Esophagus squamous epithelium (tissue), 5 donors: ENCODE measurements at places on chromosomes 13 and 19. TPM values are rescaled to one million over a fixed set of nuclear protein-coding genes. Genes with fewer than 3 reads are reported as not detected.

CEACAM5 gene
- 280 TPM for total RNA-seq

PRTN3 gene
- total RNA-seq = not detected

NPAS1 gene
- total RNA-seq = 1.1 TPM

FCER2 gene
- total RNA-seq = not detected

SHISA7 gene
- not detected for total RNA-seq

ZNF835 gene
- 3.9 TPM for total RNA-seq

LGI4 gene
- total RNA-seq = 1.3 TPM

GRCh38 chr13:114118511-114119123, 13.8 kb downstream of the RASA3 start:
- DNase-seq = no peak

GRCh38 chr13:39685652-39686051, 30.2 kb downstream of the COG6 start:
- DNase-seq = no peak

DNA sequence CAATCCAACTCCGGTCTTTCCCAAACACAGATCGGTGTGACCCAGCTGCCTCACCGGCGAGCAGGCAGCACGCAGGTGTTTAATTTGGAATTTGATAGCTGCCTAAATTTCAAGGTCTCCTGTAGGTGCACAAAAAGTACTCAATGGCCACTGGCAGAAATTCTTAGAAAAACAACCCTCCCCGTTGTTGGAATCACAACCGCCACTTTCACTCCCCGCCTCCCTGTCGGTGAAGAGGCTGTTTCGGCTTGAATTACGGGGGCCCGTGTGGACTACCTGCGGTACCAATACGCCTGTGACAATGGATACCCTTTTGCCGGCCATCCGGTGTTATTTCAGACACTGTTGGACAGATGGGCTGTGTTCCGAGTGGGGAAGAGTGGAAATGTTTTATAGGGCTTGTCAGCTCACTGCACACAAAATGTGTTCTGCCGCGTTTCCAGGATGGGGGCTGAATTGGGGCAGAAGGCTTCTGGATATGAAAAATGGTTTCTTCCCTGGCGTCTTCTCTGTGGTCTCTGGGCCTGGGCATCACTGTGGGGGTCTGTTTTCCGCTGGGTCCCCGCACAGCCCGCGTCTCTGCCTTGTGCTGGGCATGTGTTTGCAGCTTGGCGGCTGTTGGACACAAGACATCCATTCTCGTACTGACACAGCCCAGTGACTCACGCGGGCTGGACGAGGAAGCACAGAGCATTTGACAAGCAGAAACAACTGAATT, 45.4 kb downstream of the ZIC5 start:
- DNase-seq = no peak

- no peak for DNase-seq
Observed at GRCh38 chr13:29564818-29565217, 30.7 kb downstream of the SLC7A1 start.

DNA sequence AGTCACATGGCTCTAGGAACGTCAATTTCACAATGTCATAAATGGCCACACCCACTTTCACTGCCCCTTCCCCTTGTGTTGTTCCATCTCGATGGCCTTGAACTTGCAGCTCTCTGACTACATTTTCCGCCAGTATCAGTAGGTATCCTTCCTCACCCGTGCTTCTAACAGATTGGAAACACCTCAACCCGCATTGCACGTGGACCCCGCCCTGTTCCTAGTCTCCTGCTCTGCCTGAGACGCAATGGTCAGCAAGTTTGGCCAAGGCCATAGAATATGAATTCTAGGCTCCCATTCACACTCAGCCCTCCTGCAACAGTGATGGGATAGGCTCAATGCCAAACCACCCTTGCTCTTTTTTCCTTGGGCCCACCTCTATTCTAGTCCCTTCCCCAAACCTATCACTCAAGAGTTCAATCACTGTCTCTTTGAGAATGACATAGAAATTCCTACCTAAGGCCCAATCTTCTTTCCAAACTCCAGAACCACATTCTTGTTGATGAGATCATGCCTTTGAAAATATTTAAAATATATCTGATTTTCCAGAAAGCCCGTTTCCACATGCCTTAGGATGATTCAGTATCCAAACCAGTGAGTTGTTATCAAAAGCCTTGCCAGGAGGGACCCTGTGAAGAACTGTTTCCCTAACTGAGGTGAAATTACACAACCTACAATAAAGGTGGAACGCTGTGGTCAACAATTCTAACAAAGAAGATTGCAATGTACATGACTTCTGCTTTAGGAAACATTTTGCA, 334.6 kb downstream of the MYO16 start:
- no peak for DNase-seq

DNA sequence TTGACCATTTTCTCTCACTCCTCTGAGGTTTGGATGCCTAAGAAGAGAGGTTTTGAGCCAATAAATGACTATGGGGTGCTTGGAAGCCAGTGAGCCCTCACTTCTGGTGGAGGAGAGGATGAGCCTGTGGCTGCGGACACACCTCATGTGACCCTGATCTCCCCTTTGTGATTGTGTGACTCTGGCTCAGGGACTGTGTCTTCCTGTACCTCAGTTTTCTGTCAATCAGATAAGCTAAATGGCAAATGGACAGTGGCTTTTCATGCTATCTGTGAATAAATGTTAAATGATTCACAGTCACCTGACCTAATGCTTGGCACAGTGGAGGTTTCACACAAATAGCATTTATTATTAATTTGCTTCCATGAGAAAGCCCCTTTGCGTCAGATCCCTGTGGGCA, 2.7 kb downstream of the PSG8 start:
- DNase-seq = no peak

- DNase-seq = no peak
Observed at GRCh38 chr13:21735701-21736401, 65.0 kb downstream of the FGF9 start.

- no peak for DNase-seq
Observed at GRCh38 chr13:43401361-43401760, 378.0 kb downstream of the DNAJC15 start.

DNA sequence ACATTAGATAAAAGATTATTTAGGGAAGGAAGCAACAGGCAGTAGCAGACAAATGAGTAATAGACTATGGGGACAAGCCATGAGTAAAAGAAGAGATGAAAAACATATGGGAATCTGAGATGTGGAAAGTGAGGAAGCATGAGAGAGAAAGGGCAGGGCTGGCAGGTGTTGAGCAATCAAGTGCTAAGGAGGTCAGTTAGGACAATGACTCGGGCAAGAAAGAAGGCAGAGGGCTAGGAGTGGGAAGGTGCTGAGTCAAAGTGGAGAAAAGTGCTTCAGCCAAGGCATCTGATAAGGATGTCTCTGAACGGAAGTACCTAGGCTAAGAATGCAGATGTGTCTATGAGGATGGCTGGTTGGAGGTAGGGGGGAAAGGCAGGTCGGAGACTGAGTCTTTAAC, 291.9 kb upstream of the HTR2A start:
- no peak for DNase-seq

DNA sequence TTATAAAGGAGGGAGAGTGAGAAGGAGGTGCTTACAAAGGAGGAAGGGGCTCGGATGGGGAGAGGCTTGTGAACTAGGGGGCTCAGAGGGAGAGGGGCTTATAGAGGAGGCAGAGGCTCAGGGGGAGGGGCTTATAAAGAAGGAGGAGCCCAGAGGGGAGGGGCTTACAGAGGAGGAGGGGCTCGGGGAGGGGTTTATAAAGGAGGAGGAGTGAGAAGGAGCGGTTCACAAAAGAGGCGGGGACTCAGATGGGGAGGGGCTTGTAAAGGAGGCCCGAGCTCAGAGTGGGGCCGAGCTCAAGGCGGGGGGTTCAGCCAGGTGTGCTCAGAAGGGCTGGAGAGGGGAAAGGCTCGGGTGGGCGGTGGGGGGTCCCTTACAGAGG, 500 bp downstream of the SMIM24 start:
- DNase-seq = no peak

- no peak for DNase-seq
Observed at GRCh38 chr19:49142866-49143335, 12.3 kb downstream of the HRC start.

DNA sequence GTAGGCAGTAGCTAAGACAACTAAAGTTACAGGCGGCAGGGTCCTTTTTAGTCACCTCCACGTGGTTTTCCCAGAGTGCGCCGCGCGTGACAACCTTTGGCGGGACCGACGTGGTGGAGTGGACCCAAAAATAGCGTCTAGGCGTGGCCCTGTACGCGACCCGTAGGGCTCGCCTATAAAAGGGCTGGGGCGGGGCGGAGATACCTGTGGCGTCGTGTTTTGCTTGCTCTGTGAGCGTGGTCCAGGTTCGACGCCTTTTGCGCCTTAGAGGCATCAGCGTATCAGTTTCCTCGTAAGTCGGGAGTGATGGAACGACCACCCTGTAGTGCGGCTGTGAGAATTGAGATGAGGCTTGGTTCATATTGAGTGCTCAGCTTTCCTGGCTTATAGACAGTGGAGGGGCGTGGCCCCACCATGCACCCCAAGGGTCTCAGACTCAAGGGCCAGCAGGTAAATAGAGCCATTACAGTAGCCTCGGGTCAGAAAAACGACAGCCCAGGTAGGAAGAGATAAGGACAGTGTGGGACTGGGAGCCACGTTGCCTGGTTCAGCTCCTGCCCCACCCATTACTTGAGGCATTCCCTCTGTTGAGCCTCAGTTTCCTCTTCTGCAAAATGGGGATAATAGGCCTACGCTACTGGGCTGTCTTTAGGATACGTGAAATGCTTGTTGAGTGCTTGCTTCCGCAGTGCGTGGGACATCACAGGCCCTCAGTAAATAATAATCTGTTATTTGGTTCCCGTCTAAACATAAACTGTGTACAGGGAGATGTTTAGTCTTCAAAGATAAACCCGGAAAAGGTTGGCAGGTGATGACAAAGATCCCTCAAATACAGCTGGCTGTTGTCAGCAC, 693 bp upstream of the TMED1 start:
- DNase-seq = peak; percentile 65

- DNase-seq = no peak
Observed at GRCh38 chr19:18650021-18650390, 13.2 kb downstream of the KLHL26 start.

DNA sequence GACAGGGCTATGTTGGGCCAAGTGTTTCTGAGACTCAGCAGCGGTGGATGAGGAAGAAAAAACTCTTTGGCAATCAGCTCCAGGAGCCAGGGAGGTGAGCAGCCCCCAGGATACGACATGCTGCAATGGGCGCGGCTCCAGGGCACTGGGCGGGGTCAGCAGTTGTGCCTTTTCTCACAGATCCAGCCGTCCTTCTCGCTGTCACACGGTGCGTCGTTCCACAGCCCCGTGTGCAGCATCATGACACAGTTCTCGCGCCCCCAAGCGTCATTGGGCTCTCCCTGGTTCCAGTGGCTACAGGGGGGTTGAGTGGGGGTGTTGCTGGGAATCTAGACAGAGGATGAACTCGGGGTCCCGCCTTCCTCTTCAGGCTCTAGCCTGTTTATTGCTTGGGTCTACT, 2.7 kb downstream of the CLEC4G start:
- no peak for DNase-seq

- peak; percentile 96 for DNase-seq
Observed at GRCh38 chr19:506404-507285, 652 bp upstream of the TPGS1 start.

- DNase-seq = no peak
Observed at GRCh38 chr19:29266603-29267002, 53.7 kb upstream of the UQCRFS1 start.

DNA sequence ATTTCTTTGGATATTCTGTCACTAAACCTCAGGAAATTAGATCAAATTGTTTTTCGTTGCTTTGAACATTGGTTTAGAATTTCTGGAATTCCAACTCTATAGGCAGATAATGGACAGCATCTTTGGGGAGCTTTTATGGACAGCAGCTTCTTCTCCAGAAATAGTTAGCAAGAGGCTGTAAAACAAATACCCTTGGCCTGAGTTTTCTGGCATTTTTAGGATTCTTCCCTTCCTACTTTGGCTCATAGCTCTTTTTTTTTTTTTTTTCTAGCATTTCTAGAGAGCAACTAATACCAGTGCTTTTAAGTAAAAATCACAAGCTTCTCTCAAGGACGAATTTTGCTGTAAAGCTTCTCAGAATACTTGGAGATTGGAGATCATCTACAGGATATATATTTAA, 169.8 kb upstream of the SPRY2 start:
- DNase-seq = no peak

DNA sequence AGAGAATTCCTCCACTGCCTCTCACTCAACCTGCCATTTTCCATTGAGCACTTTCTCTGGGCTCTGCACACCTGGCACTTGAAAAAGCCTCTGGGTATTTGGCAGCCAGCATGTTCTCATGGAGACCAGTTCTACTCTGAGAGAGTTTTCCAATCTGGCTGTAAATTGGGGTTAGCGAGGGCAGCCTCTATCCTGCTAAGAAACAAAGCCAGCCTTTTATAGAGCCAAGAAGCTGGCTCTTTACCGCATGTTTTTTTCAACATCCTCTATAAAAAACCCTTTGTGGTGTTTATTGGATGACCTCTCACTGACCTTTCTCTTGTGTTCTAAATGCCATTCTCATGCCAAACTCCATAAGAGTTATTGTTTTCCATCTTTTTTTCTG, 52.6 kb upstream of the RCBTB2 start:
- no peak for DNase-seq

DNA sequence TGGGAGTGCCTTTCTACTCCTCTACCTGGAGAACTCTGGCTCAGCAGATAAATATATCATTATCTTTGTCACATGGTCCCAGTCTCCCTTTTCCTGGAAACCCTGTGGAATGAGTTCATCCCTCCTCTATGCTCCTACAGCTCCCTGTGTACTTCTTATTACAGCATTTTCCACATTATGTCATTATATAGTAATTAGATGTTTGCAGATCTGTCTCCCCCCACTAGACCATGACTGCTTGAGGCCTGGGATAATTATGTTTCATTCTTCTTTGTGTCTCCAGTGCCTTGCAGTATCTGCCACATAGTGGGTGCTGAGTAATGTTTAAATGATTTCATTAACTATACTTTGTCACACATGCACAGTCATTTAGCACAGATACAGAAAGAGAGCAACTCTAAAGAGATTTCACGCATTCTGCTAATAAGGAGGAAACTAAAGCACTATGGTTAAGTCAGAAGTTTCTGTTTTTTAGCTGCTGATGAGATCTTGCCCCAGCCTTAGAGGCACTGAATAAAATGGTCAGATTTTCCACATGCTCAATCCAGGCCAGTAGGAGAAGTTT, 66.1 kb upstream of the DIAPH3 start:
- no peak for DNase-seq

DNA sequence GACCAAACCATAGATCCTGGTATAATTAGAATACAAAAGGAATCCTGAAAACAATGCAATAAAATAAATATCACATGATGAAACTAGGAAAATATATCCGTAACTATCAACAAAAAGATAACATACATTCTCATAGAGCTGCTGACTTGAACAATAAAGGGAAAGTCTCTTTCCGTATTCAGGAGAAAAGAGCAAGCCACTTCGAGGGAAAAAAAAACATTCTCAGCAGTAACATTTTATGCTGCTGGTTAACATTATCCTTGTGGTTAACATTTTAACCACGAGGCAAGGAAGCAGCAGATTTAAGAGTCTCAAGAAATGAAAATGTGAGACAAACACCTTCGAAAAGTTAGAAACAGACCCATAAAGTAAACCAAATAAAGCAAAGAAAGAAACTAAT, 25.8 kb downstream of the NALCN start:
- no peak for DNase-seq

DNA sequence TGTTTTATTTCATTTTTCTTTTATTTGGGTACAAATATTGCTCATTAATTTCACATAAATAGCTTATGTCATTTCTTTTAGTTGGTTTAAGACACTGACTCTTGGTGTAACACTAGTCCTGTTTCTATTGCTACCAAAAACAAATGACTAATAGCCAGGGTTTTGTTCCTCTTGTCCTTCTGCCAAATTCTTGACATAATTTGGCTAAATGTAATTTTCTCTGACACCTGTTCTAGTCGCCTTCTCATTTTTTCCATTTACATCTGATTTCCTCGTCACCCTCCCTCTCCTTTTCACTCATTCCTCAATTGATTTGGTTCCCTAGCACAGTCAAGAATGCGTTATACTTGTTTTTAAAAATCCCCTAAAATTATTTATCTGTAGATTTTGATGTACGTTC, 1718.7 kb downstream of the EFNB2 start:
- DNase-seq = no peak
